ENCODE measurements at places on chromosomes 2 and 18.

DNA sequence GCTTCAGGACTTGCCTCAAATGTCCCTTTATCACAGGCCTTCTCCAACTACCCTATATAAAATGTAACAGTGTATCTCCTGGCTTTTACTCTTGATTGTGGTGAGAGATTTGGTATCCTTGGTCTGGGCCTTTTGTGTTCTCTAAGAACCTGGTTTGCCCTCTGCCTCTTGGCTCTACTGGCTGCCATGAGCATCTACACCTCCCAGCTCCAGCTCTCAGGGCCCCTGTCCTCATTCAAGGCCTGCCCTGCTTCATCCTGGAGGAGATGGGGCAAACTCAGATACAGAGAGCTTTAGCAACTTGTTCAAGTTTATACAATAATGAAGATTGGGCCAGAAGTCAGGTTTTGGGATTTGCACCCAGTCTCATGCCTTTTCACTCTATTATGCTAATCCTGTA lies 45.0 kb downstream of the QPCT start:
- no peak for DNase-seq

DNA sequence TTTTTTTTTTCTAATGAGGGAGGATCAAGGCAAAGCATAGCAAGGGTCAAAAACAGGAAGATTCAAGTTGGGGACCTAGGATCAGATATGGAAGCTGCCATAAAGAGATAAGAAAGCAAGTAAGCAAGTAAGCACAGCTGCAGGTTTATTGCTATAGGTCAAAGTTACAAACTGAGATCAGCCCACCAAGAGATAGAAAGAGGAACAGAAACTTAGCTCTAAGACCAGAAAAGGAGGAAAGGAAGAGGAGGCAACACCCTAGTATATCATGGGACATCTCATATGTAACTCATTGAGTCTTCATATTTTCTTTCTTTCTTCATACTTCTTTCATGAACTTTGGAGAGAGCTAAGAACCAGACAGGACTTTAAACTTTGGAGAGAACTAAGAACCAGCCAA lies 295.9 kb upstream of the CRIM1 start:
- no peak for DNase-seq

GRCh38 chr2:191625016-191625415 lies 52.9 kb upstream of the NABP1 start:
- peak; percentile 15 for DNase-seq

GRCh38 chr2:190503088-190503487 lies 31.4 kb downstream of the NEMP2 start:
- DNase-seq, result no peak

DNA sequence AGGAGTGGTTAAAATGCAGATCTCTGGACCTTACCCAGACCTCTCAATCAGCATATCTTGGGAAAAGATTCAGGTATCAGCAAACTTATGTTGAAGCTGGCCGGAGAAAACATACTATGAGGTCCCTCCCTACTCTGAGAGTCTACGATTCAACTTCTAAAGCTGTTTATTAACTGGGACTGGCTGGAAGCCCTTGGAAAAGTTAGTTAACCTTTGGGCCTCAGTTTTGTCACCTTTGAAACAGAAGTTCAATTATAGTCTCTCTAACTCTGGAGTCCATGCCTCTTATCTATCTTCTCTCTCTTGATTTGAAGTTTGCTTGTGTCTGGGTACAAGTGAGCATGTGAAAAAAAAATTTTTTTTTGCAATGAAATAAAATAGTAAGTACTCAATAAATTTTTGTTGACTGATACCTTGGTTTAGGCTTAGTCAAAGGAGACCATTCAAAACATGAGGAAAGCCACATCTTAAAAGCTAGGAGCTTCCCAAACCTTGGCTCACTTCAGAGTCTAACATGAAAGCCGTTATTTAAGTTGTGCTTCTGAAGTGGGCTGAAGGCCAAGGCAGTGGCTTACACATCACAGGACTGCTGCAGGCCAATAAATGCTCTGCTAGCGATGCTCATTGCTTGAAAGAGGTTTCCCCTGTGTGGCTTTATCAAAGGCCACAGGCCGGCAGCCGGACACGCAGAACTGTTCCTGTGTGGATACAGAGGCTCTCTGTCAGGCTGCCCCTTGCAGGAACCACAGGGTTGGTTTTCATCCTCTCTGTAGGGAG lies 110.6 kb upstream of the FAM136A start:
- no peak for DNase-seq

GRCh38 chr2:6823111-6823510 lies 42.6 kb downstream of the CMPK2 start:
- DNase-seq, result no peak

DNA sequence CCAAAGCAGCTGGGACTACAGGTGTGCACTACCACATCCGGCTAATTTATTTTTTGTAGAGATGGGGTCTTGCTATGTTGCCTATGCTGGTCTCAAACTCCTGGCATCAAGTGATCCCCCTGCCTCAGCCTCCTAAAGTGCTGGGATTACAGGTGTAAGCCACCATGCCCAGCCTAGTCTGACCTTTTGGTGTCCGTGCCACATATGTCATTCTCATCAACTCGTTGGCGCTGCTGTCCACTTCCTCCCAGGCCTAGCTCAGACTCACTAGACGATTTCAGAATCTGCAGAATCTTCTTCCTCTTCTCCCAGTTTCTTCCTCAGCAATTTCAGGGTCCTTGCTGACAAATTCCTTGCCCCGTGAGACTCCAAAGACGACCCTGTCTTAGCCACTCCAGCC lies 39.8 kb upstream of the DNMT3A start:
- DNase-seq, result no peak

DNA sequence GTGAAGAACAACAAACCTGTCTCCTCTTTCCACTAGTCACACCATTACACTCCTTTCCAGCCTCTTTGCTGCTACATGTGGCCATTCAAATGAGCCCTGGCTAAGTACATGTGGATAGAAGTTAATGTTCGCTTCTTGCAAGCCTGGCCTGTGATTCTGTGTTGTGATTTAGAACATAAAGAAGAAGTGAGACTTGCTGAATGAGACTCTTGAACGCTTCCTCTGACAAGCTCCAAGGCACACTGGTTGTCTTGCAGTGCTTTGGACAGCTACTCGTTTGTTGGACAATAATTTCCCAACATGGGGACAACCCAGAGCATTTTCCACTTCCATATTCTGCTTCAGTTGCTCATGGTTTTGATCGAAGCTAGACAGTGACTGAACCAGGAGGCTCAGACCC lies 57.3 kb downstream of the CCDC74A start:
- DNase-seq, result no peak

DNA sequence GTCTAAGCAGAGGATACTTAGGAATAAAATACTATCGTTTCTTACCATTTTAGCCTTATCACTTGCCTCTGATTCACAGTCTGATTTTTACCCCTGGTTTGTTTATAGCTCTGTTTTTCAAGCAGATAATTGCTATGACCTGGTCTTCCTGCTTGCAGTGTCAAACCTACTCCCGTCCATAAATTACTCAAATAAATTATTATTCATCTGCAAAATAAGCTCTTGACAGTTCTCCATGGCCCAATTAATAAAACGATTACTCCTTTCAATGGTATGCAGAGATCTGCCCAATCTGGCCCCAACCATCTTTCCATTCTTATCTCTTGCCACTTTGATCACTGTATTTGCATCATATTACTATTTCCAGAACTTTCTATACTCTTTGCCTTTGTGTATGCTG lies 354.0 kb downstream of the CCDC85A start:
- DNase-seq, result no peak

DNA sequence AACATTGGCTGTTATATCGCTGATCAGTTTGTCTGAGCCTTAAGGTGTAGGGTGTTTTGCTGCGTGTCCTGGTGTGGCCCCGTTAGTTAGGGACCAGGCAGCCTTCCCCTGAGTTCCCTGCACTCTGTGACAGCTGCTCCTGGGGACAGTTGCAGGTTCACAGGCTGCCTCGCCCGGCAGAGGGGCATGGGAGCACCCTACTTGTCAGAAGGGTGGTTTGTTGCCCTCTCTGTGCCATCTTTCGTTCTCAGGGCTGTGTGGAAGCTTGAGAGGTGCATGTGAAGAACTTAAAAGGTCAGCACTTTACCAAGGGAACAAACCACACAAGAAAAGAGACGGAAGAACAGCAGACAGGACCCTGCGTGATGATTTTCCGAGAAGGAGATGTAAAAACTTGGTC lies 159.6 kb downstream of the LDLRAD4 start:
- DNase-seq, result no peak

- no peak for DNase-seq
Measured at GRCh38 chr2:164764996-164765395, 76.6 kb downstream of the COBLL1 start.

DNA sequence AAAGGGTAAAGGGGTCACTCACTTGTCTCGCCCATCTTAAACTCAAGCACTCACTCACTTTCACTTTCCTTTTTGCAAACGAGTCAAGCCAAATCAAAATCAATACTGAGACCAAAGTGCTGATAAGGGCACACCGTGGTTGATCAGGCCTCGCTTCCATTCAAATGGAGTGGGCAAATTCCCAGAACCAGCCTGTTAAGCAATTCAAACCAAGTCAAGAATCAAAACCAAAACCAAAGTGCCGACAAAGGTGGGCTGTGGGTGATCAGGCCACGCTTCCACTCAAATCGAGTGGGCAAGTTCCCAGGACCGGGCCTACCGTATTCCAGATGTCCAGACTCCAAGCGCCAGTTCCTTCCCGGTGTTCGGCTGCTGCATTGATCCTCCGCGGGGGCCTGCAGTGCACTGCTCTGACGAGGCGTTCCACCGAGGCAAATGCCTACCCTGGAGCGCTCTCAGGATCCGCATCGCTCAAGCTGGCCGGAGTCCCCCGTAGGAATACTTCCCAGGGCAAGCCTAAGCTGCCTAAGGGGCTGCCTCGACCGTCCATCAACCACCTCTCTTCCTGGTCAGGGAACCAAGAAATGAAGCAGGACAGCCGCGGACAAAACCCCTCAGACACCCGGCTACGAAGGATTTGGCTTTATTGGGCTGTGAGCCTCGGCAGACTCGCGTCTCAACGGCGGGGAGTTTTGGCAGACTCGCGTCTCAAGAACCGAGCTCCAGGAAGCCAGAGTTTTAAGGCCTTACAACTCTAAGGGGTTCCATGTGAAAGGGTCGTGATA lies 89.9 kb upstream of the SLC1A4 start:
- DNase-seq, result no peak

- DNase-seq, result no peak
Measured at GRCh38 chr18:2179498-2180183, 391.7 kb downstream of the METTL4 start.

GRCh38 chr2:96949701-96950350 lies 36.6 kb downstream of the FAM178B start:
- no peak for DNase-seq

DNA sequence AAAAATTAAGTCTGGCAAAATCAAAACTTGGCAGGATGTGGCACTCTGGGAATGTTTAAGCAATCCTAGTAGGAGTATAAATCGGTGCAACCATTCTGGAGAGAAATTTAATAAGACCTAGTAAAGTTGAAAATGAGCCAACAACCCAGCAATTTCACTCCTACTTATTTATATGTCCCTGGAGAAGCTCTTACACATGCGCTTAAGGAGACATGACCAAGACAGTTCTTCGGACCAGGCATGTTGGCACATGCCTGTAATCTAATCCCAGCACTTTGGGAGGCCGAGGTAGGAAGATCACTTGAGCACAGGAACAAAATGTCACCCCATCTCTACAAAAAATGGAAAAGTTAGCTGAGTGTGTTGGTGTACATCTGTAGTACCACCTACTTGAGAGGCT lies 374.6 kb upstream of the LYPD1 start:
- DNase-seq, result no peak

- peak; percentile 36 for DNase-seq
Measured at GRCh38 chr2:20097889-20098714, 46.7 kb upstream of the LAPTM4A start.

- no peak for DNase-seq
Measured at GRCh38 chr2:28707592-28707991, 44.0 kb upstream of the PPP1CB start.

GRCh38 chr2:47272905-47273758 lies 118.0 kb upstream of the STPG4 start:
- DNase-seq, result no peak

DNA sequence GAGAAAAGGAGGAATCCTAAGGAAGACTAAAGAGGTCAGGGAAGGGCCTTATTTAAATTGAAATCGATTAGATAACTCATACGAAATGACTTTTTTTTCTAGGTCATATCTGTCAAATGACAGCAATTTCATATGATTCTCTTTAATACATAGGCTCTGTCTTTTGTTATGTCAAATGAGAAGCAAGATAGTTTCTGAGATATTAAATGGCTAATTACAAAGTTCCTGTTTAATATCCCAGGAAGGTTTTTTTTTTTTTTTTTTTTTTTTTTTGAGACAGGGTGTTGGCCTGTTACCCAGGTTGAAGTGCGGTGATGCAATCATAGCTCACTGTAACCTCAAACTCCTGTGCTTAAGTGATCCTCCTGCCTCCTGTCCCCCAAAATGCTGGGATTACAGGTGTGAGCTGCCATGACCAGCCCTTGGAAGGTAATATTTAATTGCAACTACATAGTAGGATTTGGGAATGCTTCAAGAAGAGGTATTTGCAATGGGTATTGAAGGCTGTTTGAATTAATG lies 48.0 kb upstream of the RMND5A start:
- DNase-seq, result no peak

- no peak for DNase-seq
Measured at GRCh38 chr18:76953156-76953555, 130.8 kb downstream of the ZNF236 start.

GRCh38 chr2:10919771-10920621 lies 8.3 kb downstream of the KCNF1 start:
- no peak for DNase-seq

DNA sequence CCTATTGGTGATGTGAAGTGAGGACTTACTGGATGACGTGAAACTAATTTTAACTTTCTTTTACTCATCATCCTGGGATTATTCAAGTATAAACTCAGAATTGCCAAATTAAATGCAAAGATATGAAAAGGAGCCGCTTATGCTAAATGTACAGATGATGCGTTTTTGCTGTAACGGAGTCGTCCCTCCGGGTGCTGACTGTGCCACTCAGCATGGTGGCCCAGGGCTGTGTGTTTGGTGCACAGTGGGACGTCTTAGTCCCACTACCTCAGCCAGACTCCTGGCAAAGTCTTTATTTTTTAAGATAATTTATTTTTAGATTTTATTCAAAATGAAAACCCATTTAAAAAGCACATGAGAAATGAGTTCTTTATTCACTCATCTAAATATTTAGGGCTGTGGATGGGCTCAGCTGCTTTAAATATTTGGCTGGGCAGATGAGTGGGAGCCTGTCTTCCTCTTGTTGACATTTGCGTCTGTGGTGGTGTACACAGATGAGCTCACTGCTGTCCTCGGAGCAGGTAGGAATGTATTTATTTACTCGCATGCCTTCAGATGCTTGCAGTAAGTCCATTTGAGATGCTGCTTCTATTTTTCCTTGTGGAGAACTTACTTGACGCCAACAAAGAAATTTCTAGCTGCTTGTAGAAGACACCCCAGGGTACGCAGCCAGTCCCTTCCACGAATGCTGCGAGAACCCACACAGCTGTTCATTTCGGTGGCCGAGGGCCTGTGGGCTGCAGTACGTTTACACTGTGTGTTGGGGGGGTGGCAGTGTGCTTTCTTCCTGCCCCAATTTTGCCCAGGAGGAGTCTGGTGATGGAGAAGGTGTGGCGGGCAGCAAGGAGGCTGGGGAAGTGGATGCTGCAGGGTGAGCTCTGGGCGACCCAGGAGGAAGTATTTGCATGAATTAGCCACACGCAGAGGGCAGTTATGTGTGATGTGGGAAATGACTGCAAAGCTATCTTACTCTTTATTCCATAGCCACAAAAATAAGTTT lies 105.0 kb downstream of the AGAP1 start:
- DNase-seq, result no peak

Data from stimulated activated CD8-positive, alpha-beta memory T cell treated with anti-CD3 and anti-CD28 coated beads, Interleukin-4, amount 100 ng/mL, for 1 hour (primary cell).